Activated naive CD8-positive, alpha-beta T cell treated with anti-CD3 and anti-CD28 coated beads, Interleukin-2, amount 10 ng/mL, durations not matched to agents 7 days and 5 days (primary cell): ENCODE measurements at places on chromosomes 3 and 15.

GRCh38 chr15:96321639-96322535 is 8.6 kb upstream of the NR2F2 start:
- DNase-seq: no peak

- DNase-seq: peak; percentile 86
Measured at GRCh38 chr3:4821975-4822374, 157.3 kb upstream of the BHLHE40 start.

GRCh38 chr15:97858296-97858695 is 102.2 kb upstream of the ARRDC4 start:
- no peak for DNase-seq

DNA sequence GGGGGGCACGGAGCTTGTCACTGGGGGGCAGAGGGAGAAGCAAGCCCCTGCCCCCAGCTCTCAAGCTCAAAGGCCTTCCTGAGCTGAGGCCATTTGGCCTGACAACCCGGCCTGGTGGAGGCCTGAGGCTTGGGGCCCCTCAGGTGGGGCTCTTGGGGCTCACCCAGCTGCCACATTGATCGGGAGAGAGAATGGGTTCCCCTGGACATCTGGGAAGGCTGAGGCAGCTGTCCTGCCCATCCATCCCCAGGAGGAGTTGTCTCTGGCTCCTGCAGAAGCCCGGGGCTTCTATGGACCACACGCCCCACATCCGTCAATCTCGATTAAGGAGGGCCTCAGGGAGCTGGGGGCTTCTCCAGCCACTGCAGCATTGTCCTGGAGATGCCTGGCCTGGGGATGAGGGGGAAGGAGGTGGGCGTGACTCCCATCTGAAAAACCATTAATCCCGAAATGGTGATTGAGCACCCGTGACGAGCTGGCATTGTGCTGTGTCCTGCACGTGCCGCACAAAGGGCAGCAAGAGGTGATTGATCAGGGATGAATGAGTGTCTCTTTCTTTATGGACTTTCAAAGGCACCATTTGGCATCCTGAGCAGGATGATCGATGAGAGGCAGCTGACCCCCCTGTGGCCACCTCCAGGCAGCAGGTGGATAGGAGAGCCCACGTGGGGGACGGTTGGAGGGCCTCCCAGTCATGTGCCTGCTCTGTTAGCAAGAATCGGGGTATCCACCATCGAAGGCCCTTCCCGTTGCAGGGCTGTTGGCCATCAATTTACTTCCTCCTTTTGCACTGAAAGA is 17.2 kb upstream of the CRABP1 start:
- DNase-seq: no peak

GRCh38 chr3:175294793-175295192 is 435.7 kb downstream of the NAALADL2 start:
- DNase-seq: no peak
